Hematopoietic multipotent progenitor cell (in vitro differentiated cells): ENCODE measurements at places on chromosomes 4 and X.

GRCh38 chr4:35942092-35942491 is 302.2 kb downstream of the ARAP2 start:
- no peak for DNase-seq

DNA sequence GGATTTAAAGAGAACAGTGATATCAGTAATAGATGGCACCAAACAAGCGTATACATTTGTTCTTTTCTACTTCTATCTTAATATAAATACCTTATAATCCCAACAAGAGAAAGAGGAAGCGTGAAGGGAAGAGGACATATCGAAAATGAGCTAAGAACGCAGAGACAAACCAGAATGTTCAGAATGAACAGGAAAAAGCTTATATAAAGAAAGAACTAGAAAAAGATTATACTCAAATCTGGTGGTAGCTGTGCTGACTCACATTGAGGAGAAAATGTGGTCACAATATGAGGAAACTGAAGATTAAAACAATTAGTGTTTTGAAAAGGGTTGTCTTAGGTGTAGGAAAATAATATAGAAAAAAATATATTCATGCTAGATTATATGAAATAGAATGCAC is 2.0 kb upstream of the GPR34 start:
- no peak for DNase-seq

- DNase-seq: no peak
Measured at GRCh38 chr4:11650801-11651596, 222.3 kb upstream of the HS3ST1 start.

- no peak for DNase-seq
Measured at GRCh38 chr4:108917255-108917654, 154.4 kb upstream of the ETNPPL start.

- DNase-seq: no peak
Measured at GRCh38 chrX:30296408-30297254, 12.6 kb downstream of the NR0B1 start.

- DNase-seq: no peak
Measured at GRCh38 chrX:67601771-67602170, 58.0 kb downstream of the AR start.

- DNase-seq: no peak
Measured at GRCh38 chr4:123559955-123560871, 163.6 kb downstream of the SPRY1 start.
